GM12878 (cell line): ENCODE measurements at places on chromosomes 2 and 18.

DNA sequence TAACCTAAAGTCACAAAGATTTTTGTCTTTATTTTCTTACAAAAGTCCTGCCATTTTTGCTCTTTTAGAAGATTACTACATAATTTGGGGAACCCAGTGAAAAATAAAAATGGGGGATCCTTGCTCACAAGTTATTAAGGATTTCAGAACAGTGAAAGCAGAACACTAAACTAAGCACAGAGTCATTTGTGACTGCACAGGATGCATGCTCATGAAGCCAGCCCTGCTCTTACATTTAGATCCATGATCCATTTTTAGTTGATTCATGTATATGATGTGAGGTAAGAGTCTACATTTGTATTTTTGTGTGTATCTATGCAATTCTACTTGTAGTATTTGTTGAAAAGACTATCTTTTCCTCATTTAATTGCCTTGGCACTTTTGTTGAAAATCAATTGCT is 21.8 kb downstream of the SP140L start:
- H3K27me3 ChIP-seq, result no peaks in the 10 kb centered on the region
- H3K27ac ChIP-seq, result no peak overlapping the region; the same call in 1 of the 2 replicates
- H3K4me3 ChIP-seq, result no peak overlapping the region
- H3K4me1 ChIP-seq, result peaks cover 15% of the 10 kb centered on the region
- no peaks in the 10 kb centered on the region for H3K36me3 ChIP-seq

GRCh38 chr18:61703508-61703907 is 189.3 kb downstream of the RNF152 start:
- no peak for DNase-seq
- H3K36me3 ChIP-seq, result no peaks in the 10 kb centered on the region
- no peaks in the 10 kb centered on the region for H3K4me1 ChIP-seq
- no peak overlapping the region for H3K4me3 ChIP-seq
- H3K27me3 ChIP-seq, result no peaks in the 10 kb centered on the region

DNA sequence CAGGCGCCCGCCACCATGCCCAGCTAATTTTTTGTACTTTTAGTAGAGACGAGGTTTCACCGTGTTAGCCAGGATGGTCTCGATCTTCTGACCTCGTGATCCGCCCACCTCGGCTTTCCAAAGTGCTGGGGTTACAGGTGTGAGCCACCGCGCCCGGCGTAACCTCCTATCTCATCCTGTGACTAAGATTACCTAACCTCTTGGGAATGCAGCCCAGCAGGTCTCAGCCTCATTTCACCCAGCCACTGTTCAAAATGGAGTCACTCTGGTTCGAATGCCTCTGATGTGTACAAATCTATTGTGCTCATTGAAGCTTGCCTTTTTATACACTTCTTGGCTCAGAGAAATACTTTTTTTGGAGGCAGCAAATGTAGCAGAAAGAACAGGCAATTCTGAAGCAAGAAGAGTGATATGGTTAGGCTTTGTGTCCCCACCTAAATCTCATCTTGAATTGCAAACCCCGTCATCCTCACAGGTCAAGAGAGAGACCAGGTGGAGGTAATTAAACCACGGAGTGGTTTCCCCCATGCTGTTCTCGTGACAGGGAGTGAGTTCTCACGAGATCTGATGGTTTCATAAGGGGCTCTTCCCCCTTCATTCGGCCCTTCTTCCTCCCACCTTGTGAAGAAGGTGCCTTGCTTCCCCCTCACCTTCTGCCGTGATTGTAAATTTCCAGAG is 60.6 kb downstream of the SLC4A3 start:
- peaks cover 2% of the 10 kb centered on the region; the same call in 1 of the 2 replicates for H3K27me3 ChIP-seq
- no peak for DNase-seq
- H3K27ac ChIP-seq, result no peak overlapping the region
- no peak overlapping the region for H3K4me3 ChIP-seq

GRCh38 chr2:166031054-166031453 is 77.5 kb upstream of the TTC21B start:
- no peak overlapping the region for H3K27ac ChIP-seq
- H3K36me3 ChIP-seq, result no peaks in the 10 kb centered on the region
- DNase-seq, result no peak
- H3K27me3 ChIP-seq, result no peaks in the 10 kb centered on the region

DNA sequence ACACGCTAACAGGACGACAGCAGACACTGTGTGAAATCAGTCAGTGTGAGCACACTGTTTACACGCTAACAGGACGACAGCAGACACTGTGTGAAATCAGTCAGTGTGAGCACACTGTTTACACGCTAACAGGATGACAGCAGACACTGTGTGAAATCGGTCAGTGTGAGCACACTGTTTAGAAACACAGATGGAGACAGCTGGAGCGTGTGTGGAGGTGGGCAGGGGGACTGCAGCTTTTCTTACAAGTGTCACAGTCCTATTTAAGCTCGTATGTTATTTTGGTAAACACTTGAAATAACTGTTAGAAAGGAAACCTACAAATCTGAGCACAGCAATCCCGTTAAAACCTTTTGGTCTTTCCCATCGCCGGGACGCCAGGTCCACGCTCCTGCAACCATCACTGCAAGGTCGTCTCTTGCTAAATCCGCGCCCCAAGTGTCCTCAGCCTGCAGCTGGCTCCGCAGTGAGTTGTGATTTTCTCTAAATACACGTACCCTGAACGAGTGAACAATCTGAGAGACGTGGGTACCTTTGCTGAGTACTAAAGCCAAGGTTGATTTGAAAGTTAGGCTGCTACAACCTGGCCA is 58.9 kb upstream of the CTDP1 start:
- H3K4me1 ChIP-seq, result peaks cover 21% of the 10 kb centered on the region
- DNase-seq, result no peak
- no peaks in the 10 kb centered on the region for H3K36me3 ChIP-seq
- no peaks in the 10 kb centered on the region for H3K27me3 ChIP-seq
- H3K4me3 ChIP-seq, result no peak overlapping the region
